B cell (primary cell): ENCODE measurements at places on chromosomes 12 and 14. TPM values are rescaled to one million over a fixed set of nuclear protein-coding genes. Genes with fewer than 3 reads are reported as not detected.
A peak's percentile ranks its signal among the peaks of the same experiment; 100 is the strongest.

CLEC9A gene
- total RNA-seq = not detected in 2 replicates

SOAT2 gene
- total RNA-seq = not detected in 2 replicates

CD9 gene
- total RNA-seq = 12.8 and 13.8 TPM in 2 replicates

NPAS3 gene
- not detected in 2 replicates for total RNA-seq

CCDC85C gene
- total RNA-seq = 2.7 and 4.5 TPM in 2 replicates

DNA sequence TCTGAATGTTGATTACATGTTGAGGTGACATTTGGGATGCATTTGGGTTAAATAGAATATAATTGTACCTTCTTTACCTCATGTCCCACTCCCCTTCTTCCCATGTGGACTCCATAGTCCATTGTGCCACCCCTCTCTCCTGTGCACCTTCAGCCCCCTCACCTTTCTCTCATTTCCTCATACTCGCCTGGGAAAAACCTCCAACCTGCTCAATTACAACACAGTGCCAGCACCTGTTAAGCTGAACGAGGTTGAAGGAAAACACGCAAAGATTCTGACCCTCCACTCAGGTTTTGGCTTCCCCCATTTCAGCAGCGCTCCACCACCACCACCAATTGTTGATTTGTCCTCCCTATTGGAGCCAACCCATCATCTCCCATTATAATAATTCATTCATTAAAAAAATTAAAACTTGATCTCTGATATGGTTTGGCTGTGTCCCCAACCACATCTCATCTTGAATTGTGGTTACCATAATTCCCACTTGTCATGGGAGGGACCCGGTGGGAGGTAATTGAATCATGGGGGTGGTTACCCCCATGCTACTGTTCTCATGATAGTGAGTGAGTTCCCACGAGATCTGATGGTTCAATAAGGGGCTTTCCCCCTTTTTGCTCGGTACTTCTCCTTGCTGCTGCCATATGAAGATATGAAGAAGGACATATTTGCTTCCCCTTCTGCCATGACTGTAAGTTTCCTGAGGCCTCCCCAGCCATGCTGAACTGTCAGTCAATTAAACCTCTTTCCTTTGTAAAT is 33.7 kb upstream of the PPP2R5C start:
- H3K27me3 ChIP-seq = no peaks in the 10 kb centered on the region
- peaks cover 18% of the 10 kb centered on the region for H3K4me1 ChIP-seq
- H3K36me3 ChIP-seq = no peaks in the 10 kb centered on the region

DNA sequence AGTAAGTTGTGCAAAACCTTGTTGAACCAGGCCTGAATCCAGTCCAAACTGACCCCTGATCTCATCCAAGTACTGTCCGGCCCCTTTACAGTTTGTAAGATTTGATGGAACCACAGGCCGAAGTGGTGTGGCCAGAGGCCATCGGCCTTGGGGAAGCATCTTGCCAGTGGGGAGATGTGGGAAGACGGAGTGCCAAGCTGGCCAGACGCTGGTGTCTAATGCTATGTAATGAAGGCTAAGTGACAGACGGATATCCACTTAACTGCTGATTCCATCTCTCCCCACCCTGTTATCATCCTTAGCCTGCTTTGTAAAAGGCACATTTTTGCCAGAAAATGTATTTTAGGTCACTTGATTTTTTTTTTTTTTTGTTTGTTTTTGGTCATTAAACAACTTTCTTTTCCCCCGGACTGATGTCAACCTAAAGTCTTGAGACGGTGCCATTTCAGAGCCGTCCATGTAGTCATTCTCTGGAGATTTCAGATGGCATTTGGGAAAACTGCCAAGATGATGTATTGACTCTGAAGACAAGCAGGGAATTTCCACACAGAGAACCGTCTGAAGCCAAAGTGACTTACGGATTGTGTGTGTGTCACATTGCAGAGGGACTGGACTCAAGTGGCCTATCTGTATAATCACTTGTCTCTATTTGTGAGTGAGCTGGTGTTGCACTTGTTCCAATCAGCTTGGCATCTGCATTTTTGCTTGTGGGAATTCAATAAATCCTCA is 86.5 kb upstream of the MANSC4 start:
- H3K4me3 ChIP-seq = no peak overlapping the region
- H3K27me3 ChIP-seq = no peaks in the 10 kb centered on the region
- H3K36me3 ChIP-seq = no peaks in the 10 kb centered on the region
- no peak overlapping the region for H3K27ac ChIP-seq
- H3K4me1 ChIP-seq = no peaks in the 10 kb centered on the region
- DNase-seq = no peak

GRCh38 chr12:51972422-51972812 is 20.9 kb downstream of the ACVR1B start:
- H3K4me1 ChIP-seq = peaks cover 48% of the 10 kb centered on the region
- no peaks in the 10 kb centered on the region for H3K27me3 ChIP-seq
- no peaks in the 10 kb centered on the region for H3K36me3 ChIP-seq
- no peak for DNase-seq

- DNase-seq = no peak
- H3K27ac ChIP-seq = no peak overlapping the region
- H3K4me3 ChIP-seq = no peak overlapping the region
- no peaks in the 10 kb centered on the region for H3K36me3 ChIP-seq
Measured at GRCh38 chr12:119389687-119390086, 55.2 kb downstream of the CCDC60 start.

DNA sequence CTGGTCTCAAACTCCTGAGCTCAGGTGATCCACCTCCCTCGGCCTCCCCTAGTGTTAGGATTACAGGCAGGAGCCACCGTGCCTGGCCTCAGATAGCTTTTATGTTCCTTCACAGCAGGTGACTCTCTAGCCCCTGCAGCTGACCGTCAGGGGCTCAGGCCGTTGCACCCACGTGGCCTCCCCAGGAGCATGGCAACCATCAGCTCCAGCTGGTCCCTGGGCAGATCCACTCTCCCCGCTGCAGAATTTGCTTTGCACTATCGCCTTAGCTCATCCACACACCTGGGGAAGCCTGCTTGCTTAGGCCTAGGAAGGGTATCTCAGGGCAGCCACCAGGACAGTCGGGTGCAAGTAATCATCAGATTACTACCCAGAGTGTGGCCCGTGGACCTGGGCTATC is 62.6 kb downstream of the TSPAN9 start:
- no peak overlapping the region for H3K4me3 ChIP-seq
- H3K27me3 ChIP-seq = no peaks in the 10 kb centered on the region
- H3K4me1 ChIP-seq = no peaks in the 10 kb centered on the region

GRCh38 chr14:86933460-86933859 is 1059.5 kb downstream of the GALC start:
- no peak overlapping the region for H3K27ac ChIP-seq
- no peak for DNase-seq
- H3K4me1 ChIP-seq = no peaks in the 10 kb centered on the region
- H3K27me3 ChIP-seq = no peaks in the 10 kb centered on the region

- peak; percentile 52 for DNase-seq
- H3K4me3 ChIP-seq = no peak overlapping the region
- H3K27me3 ChIP-seq = peaks cover 4% of the 10 kb centered on the region
Measured at GRCh38 chr12:54596526-54596946, 8.1 kb upstream of the PPP1R1A start.

DNA sequence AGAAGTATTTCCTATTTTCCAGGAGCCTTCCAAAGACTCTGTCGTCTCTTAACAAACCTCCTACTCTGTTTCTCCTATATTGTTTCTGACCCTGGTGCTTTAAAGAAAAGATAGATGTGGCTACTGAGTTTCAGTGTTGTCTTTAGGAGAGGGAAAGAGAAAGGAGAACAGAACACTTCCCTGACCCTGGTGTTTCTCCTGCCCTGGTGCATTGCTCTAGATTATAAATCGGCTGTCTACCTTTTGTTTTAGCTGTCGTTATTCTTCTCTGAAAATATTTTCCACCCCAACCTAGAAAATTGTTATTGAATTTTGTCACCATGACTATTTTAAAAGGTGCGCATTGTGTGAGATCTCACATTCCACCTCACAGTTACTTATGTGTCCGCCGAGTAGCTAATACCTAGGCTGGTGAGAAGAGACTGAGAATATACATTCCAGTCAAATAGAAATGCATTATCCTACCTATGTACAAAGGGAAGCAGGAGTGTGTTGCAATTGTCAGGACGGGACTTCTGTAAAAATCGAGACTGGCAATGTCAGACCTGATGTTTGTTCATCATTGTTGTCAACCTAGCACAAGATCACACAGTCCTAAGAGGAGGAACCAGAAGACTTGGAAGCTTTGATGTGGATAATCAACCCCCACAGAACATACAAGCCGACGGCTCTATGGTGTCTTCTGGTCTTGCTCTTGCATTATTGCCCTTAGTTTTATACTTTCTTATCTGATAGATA is 108.7 kb upstream of the SLC38A4 start:
- H3K4me3 ChIP-seq = no peak overlapping the region
- no peaks in the 10 kb centered on the region for H3K27me3 ChIP-seq
- DNase-seq = no peak
- no peak overlapping the region for H3K27ac ChIP-seq
- no peaks in the 10 kb centered on the region for H3K4me1 ChIP-seq
